Cerebellar nuclear complex (tissue), 1 donor: ENCODE measurements at places on chromosomes 12 and 14.

GRCh38 chr14:49703965-49704364 is 11.0 kb downstream of the KLHDC1 start:
- DNase-seq: no peak

- no peak for DNase-seq
These were observed 995 bp downstream of the TNFRSF1A start for GRCh38 chr12:6340745-6341416.

DNA sequence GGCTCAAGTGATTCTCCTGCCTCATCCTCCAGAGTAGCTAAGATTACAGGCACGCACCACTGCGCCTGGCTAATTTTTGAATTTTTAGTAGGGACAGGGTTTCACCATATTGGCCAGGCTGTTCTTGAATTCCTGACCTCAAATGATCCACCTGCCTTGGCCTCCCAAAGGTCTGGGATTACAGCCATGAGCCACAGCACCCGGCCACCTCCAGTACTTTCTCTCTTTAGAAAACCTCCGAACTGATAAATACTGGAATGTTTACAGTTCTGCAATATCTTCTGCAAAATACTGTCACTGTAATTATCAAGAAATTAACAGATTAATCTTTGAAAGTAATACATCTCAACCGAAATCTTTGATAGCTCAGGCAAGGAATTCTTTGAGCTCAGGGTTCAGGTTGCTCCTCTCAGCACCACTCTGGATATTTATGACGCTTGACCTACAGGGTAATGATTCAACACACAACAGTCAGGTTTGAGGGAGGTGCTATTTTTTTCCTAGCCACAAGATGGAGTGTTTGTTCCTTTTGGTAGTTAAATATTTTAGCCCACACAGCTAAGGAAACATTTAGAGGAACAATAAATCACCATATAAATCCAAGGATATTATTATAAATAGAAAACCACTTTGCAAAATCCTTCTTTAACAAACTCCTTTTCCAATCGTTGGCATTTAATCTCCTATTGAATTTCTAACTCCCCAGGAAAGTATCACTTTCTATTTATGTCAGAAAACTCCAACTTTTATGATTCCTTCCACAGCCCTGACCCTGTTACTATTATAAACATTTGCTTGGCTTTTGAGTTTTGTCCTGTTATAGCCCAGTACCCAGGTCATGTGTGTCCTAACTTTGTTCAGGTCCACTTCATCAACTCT is 48.6 kb upstream of the GTF2A1 start:
- DNase-seq: no peak

DNA sequence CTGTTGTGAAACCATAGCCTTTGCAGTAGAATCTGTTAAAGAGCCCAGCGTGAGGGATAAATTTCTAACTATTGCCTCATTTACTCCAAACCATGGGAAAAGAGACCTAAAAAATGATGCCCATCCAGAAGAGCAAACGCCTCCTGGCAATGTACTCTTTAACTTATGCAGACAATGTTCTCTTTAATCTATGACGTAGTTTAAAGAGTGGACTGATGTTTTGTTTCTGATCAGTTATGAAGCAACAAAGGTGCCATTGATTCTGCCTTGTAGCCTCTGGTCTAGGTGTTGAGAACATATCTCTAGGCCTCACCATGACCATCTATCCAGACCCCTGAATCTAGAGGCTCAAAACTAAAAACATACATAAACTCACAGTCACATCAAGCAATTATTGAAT is 13.4 kb downstream of the SSTR1 start:
- DNase-seq: no peak

- peak; percentile 75 for DNase-seq
These were observed 60.5 kb downstream of the CACNA1C start for GRCh38 chr12:2113119-2113912.
